ENCODE measurements at places on chromosomes 12 and 14.

DNA sequence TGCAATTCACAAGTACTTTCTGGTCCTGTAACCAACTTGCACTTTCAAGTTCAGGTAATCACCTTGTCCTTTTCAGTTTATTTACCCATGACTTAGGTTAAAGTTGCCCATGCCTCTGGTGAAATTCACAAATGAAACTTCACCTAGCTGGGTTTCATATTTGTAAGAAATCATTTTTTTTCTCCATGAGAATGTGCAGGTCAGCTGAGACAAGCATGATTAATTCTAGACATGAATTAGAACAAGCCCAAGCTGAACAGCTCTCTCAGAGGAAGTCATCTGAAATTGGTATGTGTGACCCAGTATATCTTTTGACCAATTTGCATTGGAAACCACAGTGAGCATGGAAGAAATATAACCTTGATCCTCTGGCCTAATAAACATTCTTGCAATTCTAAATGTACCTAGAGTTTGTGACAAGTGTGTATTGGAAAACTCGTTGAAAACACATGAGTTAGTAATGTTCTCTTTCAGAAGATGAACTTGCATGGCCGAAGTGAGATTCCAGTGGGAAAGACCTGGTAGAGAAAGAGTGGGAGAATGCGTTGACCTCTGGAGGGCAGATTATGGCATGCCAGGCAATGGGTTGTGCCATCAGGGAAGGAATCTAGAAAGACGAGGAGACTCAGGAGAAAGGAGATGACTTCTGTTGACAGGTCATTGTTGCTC, 486.5 kb downstream of the ZFP36L1 start:
- DNase-seq: no peak

DNA sequence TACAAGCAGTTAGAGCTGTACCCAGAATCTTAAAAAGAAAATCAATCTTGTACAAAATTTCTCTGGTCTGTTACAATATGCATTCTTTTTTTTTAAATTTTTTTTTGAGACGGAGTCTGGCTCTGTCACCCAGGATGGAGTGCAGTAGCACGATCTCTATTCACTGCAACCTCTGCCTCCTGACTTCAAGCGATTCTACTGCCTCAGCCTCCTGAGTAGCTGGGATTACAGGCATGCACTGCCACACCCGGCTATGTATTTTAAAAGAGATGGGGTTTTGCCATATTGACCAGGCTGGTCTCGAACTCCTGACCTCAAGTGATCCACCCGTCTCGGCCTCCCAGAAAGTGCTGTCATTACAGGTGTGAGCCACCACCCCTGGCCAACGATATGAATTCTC, 4.1 kb downstream of the FBXO33 start:
- DNase-seq: no peak

DNA sequence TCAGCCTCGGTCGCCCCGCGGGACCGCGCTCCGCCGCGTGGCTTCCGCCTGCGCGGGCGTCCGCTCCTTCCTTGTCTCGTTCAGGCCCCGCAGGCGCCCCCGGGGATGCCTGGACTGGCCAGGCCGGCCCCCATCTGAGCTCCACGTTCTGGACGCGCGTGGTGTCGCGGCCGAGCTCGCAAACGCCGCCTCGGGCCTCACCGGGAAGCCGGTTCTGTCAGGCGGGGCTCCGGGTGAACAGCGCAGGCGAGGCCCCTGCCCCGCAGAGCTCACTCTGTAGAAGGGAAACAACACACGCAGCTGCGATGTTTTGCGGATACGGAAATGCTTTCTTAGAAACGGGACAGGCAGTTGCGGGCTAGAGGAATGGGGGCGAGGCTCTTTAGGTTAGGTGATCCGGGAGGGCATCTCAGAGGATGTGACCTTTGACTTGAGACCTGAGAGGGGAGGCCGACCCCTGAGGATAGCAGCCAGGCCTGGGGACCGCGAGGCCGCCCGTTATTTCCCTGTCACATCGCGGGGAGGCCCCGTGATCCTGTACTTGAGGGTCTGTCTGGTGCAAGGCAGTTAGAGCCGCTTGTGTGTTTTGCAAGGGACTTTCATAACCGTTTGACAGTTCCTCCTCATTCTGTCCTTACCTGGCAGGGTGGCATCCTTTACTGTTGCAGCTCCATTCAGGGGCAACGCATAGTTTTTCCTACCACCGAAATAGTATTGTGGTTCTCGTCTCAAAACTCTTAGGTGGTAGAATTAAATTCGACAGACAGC, 584 bp downstream of the VRK1 start:
- DNase-seq: peak; percentile 36

GRCh38 chr14:55388160-55388559, 23.5 kb downstream of the ATG14 start:
- DNase-seq: no peak
